ENCODE measurements at places on chromosomes 2 and 18.

DNA sequence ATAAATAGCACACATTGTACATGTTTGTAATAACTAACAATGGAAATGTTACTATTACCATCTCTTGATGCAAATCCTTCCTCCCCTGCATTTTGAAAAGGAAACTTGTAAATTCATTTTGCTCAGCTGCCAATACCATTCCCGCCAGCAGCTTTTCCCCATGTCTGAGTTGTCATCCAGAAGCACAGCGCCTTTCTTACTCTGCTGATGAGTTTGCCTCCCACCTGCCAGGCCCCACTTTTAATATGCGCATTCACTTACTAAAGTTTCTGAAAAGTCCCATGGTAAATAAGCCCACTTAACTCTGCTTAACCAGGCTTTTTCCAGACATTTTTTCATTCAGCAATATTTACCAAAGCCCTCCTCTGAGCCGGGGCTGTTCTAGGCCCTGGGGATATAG is 3.9 kb downstream of the CHST10 start:
- no peaks in the 10 kb centered on the region for H3K4me1 ChIP-seq
- DNase-seq, result no peak
- H3K36me3 ChIP-seq, result no peaks in the 10 kb centered on the region
- no peak overlapping the region for H3K27ac ChIP-seq
- H3K27me3 ChIP-seq, result peaks cover 91% of the 10 kb centered on the region
- no peak overlapping the region for H3K4me3 ChIP-seq

DNA sequence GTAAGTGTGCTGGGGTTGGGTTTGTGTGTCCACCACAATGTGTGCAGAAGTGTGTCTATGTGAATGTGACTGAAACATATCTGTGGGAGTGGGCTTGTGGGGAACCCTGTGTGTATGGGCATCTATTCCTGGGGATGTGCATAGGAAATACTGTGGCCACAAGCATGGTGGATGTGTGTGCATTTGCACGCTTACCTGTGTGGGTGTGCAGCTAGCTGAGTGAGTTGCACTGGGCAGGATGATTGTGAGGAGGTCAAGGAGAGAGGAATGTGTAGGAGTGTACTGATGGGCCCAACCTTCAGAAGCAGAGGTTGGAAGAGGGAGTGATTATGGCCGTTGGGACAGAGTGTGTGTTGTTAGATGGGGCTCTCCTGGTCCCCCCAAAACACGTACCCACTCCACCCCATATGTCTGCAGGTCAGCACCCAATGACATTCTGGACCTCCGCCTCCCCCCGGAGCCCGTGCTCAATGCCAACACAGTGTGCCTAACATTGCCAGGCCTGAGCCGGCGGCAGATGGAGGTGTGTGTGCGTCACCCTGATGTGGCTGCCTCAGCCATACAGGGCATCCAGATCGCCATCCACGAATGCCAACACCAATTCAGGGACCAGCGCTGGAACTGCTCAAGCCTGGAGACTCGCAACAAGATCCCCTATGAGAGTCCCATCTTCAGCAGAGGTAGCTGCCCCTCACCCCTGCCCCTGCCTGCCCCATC is 1.2 kb downstream of the WNT10A start:
- H3K27me3 ChIP-seq, result no peaks in the 10 kb centered on the region
- no peaks in the 10 kb centered on the region for H3K36me3 ChIP-seq
- 0 out of 2 replicates have a peak, but pooled peaks cover 4% of the 10 kb centered on the region for H3K4me1 ChIP-seq
- H3K4me3 ChIP-seq, result no peak overlapping the region
- no peak for DNase-seq

- DNase-seq, result no peak
- H3K4me1 ChIP-seq, result peaks cover 9% of the 10 kb centered on the region
- no peak overlapping the region for H3K27ac ChIP-seq
- H3K27me3 ChIP-seq, result no peaks in the 10 kb centered on the region
Measured at GRCh38 chr2:226611944-226612318, 187.7 kb downstream of the IRS1 start.

GRCh38 chr18:508835-509234 is 8.3 kb upstream of the COLEC12 start:
- H3K36me3 ChIP-seq, result no peaks in the 10 kb centered on the region
- no peak for DNase-seq
- no peaks in the 10 kb centered on the region for H3K4me1 ChIP-seq

DNA sequence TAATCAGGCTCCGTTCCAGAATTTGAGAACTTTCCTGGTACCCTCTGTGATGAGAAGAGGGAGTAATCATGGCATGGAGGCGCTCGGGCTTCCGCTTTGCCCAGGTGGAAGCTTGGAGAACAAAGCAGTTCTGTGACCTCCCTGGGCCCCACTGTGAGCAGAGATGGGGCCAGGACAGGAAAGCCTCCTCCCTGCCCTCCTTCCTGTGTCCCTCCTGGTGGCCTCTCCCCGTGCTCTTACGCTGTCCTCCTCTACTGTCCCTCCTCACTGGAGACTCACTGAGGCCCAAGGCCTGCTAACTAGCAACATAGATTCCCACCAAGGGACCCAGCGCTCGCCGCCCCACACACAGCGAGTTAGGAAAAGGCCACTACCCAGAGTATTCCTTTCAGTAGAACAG is 119.8 kb downstream of the MAPK4 start:
- no peaks in the 10 kb centered on the region for H3K36me3 ChIP-seq
- DNase-seq, result no peak
- H3K4me1 ChIP-seq, result peaks cover 9% of the 10 kb centered on the region
- H3K27ac ChIP-seq, result no peak overlapping the region

- H3K27me3 ChIP-seq, result no peaks in the 10 kb centered on the region
- H3K36me3 ChIP-seq, result peaks cover 78% of the 10 kb centered on the region
- DNase-seq, result no peak
- no peak overlapping the region for H3K27ac ChIP-seq
Measured at GRCh38 chr2:43941966-43942365, 53.8 kb downstream of the LRPPRC start.

- no peaks in the 10 kb centered on the region for H3K4me1 ChIP-seq
- H3K27me3 ChIP-seq, result no peaks in the 10 kb centered on the region
- no peaks in the 10 kb centered on the region for H3K36me3 ChIP-seq
- no peak overlapping the region for H3K4me3 ChIP-seq
- DNase-seq, result no peak
Measured at GRCh38 chr2:166385313-166385712, 9.6 kb upstream of the SCN9A start.

DNA sequence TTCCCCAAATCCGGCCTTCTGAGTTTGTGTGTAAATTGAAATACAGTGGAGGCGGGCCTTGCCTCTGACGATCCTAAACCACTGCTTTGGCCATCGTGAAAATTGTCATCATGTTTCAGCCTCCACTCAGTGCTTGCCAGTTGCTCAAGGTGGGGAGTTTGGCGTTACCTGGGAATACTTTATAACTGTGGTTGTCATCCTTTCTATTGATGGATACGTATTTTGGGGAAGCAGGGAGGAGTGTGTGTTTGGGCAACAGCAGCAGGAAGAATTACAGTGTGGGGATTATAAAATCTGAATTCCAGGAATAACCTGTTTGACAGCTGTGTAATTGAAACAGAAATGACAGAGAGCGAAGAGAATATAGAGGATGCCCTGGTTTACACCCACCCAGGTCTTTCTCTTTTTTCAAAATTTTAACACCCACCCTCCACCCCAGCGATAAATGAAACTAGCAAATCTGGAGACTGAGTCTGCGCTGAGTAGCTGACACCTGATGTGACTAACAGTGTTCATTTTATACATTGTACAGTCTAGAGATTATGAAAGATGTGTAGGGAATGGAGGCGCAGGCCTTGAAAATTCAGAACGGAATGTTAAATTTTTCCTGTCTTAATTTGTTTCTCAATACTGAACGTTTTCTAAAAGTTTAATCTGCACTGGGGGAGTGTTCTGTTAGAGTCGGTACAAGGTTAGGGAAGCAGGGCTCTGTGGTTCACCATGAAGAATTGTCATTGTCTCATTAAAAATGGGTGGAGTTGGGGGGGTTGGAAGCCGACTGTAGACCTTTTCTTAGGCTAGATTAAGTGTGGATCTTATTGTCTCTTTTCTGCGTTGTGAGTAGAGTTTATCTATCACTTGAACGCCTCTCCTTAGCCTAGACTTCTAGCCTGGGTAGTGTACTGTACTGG is 1.6 kb downstream of the MAP4K4 start:
- no peak for DNase-seq
- peaks cover 27% of the 10 kb centered on the region for H3K4me1 ChIP-seq
- peak overlapping the region; percentile 96 for H3K4me3 ChIP-seq
- H3K27me3 ChIP-seq, result no peaks in the 10 kb centered on the region

Measured in PC-9 (cell line).